ENCODE measurements at places on chromosomes 13 and 19. TPM values are rescaled to one million over a fixed set of nuclear protein-coding genes. Genes with fewer than 3 reads are reported as not detected.
A peak's percentile ranks its signal among the peaks of the same experiment; 100 is the strongest.

ZNF568 gene
- total RNA-seq, result 13.5 TPM

CEACAM8 gene
- total RNA-seq, result not detected

ZNF491 gene
- total RNA-seq, result 0.99 TPM

DGKH gene
- total RNA-seq, result 17.1 TPM

FRY gene
- 4.3 TPM for total RNA-seq

ZNF561 gene
- total RNA-seq, result 20.9 TPM

CEACAM16 gene
- not detected for total RNA-seq

CYP2F1 gene
- not detected for total RNA-seq

PABPC3 gene
- total RNA-seq, result 0.08 TPM

CCDC194 gene
- total RNA-seq, result not detected

DNA sequence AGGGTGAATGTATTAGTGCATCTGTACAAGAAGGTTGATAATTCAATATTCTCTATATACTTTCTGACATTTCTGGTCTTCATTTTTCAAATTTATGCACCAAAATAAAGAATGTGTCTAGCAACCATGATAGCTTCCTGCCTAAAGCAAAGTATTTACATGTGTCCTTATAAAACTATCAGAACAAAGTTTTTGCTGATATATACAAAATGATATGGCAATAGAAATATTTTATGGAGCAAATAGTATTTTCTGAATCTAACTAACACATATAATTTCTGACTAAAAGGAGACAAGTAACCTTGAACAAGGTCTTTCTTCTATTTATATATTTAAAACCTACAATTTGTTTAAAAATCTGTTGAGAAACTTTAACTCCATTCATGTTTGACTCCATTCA, 184.9 kb downstream of the DIAPH3 start:
- DNase-seq, result no peak

GRCh38 chr13:20566468-20566897, 474 bp upstream of the IFT88 start:
- peak; percentile 62 for DNase-seq

DNA sequence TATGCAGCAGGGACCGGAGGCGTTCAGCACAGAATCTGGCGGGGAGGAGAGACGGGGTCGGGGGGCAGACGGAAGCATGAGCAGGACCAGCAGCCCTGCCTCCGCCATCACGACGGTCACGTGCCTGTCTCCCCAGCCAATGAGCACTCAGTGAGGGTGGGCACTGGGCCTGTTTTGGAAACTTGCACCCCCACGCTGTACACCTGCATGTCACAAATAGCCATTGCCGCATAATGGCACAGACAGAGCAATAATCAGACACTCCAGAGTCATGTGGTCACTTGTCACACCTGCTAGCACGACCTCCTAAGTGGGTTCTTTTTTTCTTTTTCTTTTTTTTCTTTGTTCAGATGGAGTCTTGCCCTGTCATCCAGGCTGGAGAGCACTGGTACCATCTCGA, 8.8 kb downstream of the ERCC2 start:
- DNase-seq, result no peak

GRCh38 chr13:25871389-25872125, 180.3 kb downstream of the SHISA2 start:
- DNase-seq, result no peak

DNA sequence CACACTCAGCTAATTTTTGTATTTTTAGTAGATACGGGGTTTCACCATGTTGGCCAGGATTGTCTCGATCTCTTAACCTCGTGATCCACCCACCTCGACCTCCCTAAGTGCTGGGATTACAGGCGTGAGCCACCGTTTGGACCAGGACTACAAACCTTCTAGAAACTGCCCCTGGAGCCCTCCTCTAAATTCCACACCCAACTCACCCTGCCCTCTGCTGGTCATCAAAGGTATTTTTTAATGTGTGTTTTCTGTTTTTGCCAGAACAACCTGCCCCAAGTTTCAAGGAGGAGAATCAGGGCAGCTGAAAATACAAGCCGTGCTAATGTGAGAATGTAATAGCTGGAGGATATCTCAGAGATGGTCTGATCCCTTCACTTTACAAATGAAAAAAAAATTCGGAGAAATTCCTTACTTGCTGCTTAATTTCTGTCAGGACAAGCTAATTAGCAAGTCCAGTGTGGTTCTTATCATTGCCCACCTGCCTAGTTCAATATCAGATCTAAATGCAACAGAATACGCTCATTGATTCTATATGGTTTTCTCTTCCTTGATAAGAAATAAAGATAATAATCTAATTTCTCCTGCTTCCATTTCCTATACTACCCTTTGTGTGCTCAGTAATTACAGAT, 4.1 kb downstream of the ATP8A2 start:
- DNase-seq, result peak; percentile 58

- DNase-seq, result peak; percentile 64
Measured at GRCh38 chr13:66618702-66619101, 611.4 kb downstream of the PCDH9 start.

GRCh38 chr13:32428581-32429432, 877 bp upstream of the N4BP2L1 start:
- no peak for DNase-seq

DNA sequence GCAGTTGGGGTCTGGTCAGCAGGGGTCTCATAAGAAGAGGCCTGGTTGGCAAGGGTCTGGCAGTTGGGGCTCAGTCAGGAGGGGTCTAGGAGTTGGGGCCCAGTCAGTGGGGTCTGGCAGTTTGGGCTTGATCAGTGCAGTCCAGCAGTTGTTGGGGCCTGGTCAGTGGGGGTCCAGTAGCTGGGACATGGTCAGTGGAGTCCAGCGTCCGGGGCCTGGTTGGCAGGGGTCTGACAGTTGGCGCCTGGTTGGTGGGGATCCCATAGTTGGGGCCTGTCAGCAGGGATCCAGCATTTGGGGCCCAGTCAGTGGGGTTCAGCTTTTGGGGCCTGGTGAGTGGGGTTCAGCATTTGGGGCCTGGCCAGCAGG, 60.5 kb upstream of the TPM4 start:
- no peak for DNase-seq

DNA sequence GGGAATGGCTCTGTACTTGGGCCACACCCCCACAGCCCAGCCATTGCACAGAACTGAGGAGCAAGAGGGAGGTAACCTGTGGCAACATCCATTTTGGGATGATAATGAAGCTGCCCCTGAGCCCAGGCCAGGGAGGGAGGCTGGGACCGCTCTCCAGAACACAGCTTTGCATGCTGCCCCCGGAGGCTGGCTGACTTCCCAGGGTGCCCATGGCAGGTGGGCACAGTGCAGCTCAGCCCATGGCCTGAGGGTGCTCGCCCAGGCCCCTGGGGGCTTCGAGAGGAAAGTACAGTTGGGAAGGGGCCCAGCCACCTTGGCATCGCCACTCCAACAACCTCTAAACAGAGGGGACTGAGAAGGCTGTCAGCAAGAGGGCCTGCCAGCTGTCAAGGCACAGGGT, 5.7 kb downstream of the COPE start:
- DNase-seq, result no peak

- peak; percentile 98 for DNase-seq
Measured at GRCh38 chr13:33285420-33286124, at the start of gene STARD13. Gene STARD13, minus strand, starts transcription at chr13:33285755. Its CDS starts 117 bp downstream, at chr13:33285638.

GRCh38 chr13:28751175-28751960, 32.6 kb upstream of the SLC46A3 start:
- peak; percentile 23 for DNase-seq

GRCh38 chr19:33486936-33487811, 34.4 kb downstream of the PEPD start:
- DNase-seq, result no peak

GRCh38 chr13:80340651-80341100, 250 bp downstream of the SPRY2 start:
- peak; percentile 73 for DNase-seq

- no peak for DNase-seq
Measured at GRCh38 chr13:69202996-69203395, 904.6 kb upstream of the ATXN8OS start.

GRCh38 chr13:28282451-28282850, 144.1 kb downstream of the PAN3 start:
- DNase-seq, result no peak

DNA sequence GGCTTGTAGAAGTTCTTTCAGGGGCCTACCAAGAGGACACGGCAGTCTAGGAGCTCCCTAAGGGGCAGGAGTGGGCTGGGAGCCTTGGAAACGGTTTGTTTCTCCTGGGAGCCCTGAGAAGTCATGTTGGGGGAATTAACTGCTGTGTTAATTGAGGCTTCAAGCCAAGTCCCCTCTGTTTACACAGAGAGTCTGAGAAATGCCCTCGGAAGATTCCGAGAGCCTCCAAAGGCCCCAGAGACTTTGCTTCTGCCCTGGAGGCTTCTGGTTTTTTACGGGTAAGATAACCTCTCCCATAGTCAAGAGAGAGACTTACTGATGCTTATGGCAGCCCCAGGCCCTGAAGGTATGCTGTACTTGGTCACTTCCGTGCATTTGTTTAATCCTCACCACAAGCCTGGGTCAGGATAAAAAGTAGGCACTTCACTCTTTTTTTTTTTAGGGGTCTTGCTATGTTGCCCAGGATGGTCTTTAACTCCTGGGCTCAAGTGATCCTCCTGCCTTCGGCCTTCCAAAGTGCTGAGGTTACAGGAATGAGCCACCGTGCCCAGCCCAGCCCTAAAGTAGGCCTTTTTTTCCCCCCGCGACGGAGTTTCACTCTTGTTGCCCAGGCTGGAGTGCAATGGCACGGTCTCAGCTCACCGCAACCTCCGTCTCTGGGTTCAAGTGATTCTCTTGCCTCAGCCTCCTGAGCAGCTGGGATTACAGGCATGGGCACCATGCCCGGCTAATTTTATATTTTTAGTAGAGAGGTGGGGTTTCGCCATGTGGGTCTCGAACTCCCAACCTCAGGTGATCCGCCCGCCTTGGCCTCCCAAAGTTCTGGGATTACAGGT, 15.2 kb downstream of the IER2 start:
- no peak for DNase-seq

GRCh38 chr13:46168783-46169182, 13.2 kb downstream of the LCP1 start:
- DNase-seq, result no peak

GRCh38 chr13:107209824-107210722, 642.1 kb upstream of the ARGLU1 start:
- DNase-seq, result peak; percentile 44

DNA sequence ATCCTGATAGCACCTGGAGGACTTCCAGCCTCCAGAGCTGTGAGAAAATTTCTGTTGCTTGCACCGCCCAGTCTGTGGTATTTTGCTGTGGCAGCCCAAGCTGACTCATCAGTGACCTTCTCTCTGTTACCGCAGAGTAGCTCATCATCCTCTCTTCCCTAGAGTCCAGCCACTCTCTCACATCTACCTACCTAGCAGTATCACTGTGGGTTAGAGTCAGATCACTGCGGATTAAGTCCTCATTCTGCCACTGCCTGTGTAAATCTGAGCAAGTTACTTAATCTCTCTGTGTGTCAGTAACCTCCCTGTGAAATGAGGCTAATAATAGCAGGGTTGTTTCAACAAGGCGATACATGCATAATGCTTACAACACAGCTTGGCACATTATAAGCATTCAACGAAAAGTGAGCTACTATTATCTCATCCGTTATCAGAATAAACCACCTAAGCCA, 40.3 kb upstream of the USPL1 start:
- DNase-seq, result peak; percentile 86

DNA sequence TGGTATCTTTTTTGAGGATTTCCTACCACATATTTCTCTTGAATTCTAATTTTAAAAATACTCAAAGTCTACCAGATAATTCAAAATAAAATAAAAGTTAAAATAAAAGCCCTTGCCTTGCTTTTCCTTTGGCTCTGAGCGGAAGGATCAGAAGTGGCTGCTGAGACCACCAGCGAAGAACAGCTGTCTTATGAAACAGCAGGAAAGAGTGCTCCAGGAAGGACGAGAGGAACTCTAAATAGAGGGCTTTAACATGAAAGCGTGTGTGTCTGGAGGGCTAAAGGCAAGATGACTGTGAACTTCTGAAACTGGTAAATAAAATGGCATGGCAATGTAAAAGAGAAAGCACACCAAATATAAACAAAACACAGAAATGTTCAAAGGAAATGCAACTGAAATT, 521.5 kb upstream of the SPRY2 start:
- DNase-seq, result no peak

Measured in fibroblast of the aortic adventitia (primary cell).